ENCODE measurements at places on chromosomes 16 and 17. TPM values are rescaled to one million over a fixed set of nuclear protein-coding genes. Genes with fewer than 3 reads are reported as not detected.

Gene ALOX15B
- total RNA-seq = not detected

Gene PDIA2
- total RNA-seq = 0.81 TPM

Gene MYH13
- total RNA-seq = not detected

Gene PYDC1
- total RNA-seq = not detected

Gene ADCY9
- 44.0 TPM for total RNA-seq

GRCh38 chr17:3447625-3448024 is 14.0 kb upstream of the OR1E2 start:
- no peak for DNase-seq

GRCh38 chr17:2055292-2056205 is 646 bp downstream of the HIC1 start:
- no peak for DNase-seq

DNA sequence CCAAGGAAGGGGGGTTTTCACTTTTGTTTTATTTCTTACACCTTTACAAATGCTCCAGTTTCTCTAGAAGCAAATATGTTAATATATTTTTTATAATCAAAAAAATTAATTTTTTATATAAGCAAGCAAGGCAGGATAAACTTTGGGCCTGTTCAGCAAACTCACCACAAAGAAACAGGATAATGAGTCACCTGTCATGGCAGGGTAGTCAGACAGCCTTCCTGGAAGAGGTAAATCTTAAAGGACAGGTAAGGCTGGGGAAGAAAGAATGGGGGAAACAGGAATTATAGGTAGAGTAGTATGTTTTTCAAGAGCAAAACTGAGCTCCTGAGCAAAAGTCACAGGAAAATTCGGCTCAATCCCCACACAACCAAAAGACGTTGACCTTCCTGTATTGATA is 186.3 kb upstream of the SOX9 start:
- no peak for DNase-seq

- DNase-seq = no peak
Observed at GRCh38 chr17:29645515-29646051, 22.9 kb upstream of the CORO6 start.

- peak; percentile 69 for DNase-seq
Observed at GRCh38 chr16:49483251-49483650, 109.6 kb downstream of the C16orf78 start.

DNA sequence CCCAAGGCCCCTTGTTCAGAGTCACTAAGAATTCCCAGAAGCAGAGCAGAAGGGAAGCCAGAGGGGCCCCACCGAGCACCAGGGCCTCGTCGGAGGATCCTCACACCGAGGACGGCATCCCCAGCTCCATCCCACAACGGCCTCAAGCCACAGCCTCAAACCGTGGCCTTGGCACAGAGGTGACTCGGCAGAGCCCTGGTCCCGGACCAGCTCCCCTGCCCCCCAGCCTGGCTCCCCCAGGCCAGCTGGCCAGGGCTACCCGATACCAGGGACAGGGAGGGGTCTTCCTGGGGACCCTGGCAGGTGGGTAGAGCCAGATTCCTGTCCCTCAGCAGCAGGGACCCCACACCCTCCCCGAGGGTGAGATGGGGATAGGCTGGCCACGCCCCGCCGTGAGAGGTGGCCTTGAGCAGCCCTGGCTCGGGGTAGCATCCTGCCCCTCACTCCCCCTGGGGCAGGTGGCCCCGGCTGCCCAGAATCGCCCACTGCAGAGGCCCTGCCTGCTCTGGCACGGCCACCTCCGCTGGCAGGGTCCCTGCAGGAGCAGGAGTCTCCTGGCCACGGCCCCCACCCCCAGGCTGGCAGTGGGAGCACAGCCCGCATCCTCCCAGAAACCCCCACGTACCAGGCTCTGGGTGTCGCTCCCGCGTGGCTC is 5.6 kb upstream of the PVALEF start:
- no peak for DNase-seq

DNA sequence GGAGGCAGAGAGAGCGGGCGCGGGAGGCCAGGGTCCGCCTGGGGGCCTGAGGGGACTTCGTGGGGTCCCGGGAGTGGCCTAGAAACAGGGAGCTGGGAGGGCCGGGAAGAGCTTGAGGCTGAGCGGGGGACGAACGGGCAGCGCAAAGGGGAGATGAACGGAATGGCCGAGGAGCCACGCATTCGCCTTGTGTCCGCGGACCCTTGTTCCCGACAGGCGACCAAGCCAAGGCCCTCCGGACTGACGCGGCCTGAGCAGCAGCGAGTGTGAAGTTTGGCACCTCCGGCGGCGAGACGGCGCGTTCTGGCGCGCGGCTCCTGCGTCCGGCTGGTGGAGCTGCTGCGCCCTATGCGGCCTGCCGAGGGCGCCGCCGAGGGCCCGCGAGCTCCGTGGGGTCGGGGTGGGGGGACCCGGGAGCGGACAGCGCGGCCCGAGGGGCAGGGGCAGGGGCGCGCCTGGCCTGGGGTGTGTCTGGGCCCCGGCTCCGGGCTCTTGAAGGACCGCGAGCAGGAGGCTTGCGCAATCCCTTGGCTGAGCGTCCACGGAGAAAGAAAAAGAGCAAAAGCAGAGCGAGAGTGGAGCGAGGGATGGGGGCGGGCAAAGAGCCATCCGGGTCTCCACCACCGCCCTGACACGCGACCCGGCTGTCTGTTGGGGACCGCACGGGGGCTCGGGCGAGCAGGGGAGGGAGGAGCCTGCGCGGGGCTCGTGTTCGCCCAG is 1.2 kb upstream of the CBX4 start:
- peak; percentile 78 for DNase-seq

DNA sequence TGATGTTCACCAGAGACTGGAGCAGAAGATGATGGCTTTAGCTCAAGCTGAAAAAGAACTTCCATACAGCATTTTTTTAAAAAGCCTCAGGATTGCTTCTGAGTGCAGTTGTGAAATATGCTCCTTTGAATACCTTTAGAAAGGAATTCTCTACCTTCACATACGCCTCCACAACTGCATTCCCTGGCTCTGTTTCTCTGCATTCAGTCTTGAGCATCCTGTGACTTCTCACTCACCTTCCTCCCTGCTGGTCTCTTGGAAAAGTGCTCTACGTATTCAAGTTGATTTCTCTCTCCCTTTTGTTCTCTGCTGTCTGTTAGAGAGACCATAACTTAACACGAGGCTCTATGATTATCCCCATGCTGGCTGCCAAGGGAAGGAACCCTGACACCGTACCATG is 34.5 kb downstream of the HS3ST2 start:
- DNase-seq = no peak

DNA sequence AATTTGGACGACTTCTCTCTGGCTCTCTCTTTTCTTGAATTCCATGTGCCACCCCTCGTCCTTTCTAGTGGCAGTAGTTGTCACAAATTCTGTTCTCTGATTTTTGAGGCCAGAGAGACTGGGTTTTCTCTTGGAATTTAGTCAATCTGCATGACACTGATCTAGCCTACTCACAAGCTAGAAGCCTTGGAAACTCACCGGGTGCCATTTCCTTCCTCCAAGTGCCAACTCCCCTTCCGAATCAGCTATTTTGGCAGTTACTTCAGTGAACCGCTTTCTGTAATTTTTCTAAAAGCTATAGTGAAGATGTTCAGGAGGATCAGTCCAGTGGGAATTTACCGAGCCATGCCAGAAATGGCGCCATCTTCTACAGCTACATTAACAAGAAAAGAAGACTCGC is 228.9 kb downstream of the PMP22 start:
- DNase-seq = no peak

GRCh38 chr17:79742951-79743476 is 12.3 kb downstream of the ENPP7 start:
- no peak for DNase-seq

DNA sequence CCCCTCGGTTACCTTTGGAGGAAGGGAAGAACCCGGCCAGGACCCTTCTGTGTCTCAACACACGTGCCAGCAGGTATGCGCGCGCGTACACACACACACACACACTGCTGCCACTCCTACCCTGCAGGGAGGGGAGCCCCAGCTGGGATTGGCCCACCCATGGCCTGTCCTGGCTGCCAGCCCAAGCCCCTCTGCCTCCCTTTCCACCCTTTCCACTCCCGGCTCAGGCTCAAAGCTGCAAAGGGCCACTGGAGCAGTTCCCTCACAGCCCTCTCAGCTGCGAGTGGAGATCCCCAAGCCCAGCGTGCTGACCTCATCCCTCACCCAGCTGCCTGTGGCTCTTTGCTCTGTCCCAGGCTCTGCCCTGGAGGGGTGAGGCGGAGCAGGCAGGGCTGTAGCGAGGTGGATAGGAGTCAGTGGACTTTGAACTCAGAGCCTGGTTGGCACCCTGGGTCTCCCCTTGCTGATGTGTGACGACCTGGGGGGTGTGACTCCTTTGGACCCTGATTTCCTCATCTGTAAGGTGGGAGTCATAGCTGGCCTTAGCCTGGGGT is 14.5 kb downstream of the KIF19 start:
- no peak for DNase-seq

DNA sequence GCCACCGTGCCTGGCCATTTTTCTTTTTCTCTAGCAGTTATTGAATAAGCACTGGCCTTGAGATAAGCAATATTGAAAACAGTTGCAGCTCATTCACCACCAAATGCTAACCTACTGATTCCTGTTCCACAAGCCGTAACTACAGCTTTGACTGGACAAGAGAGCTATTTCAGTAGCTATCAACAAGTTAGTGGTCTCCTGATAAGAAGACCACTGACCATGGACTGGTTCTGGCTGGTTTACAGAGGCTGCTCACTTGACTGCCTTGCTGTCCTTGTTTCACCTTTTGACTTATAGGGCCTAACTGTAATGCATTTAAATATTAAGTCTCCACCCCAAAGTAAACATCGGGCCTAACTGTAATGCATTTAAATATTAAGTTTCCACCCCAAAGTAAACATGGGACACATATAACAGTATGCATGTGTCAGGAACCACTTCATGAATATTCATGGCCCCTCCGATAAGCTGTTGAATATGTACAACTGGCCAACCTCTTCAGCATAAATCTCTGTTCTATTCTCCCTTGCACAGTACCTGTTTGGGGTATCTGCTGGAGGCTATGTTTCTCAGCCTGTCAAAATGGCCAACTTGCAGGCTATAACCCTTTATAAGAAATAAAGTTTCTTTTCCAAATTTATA is 94.1 kb downstream of the USP32 start:
- no peak for DNase-seq

GRCh38 chr17:8375738-8376259 is 705 bp downstream of the KRABD2 start:
- DNase-seq = no peak

DNA sequence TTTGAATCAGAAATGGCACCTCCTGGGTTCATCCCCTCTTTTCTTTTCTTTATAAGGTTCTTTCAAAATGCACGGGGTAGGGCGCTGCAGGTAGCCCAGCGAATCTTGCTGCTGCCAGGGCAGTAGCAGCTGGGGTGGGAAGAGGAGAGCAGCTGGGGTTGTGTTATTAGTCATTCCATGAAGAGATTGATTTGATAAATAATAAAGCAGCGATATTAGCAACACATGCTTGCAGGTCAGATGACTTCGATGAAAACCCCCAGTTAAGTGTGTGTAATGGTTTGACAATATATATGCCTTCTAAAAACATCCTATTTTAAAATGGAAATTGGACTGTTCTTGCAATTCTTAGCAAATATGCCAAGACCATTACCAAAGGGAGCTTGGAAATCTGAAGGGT is 200.7 kb downstream of the CCDC182 start:
- no peak for DNase-seq

All from cardiac septum (tissue), 1 donor.